ENCODE measurements at places on chromosomes 11 and 22.

DNA sequence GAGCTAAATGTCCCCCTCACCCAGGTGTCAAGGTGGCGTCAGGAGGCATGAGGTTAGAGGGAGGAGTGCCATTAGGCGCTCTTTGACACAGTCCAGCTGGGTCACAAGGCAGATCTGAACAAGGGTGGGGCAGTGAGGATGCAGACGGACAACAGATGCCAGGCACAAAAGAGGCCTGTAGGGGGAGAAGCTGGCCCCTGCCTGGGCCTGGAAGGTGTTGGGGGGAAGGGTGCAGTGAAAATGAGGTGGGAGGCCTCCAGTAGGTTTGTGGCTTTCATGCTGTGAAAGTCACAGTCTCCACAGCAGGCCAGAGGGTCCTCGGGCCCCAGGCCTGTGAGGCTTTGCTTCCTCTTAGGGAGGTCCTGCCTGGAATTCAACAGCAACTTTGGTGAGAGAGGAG is 85.0 kb upstream of the PLET1 start:
- DNase-seq = no peak

DNA sequence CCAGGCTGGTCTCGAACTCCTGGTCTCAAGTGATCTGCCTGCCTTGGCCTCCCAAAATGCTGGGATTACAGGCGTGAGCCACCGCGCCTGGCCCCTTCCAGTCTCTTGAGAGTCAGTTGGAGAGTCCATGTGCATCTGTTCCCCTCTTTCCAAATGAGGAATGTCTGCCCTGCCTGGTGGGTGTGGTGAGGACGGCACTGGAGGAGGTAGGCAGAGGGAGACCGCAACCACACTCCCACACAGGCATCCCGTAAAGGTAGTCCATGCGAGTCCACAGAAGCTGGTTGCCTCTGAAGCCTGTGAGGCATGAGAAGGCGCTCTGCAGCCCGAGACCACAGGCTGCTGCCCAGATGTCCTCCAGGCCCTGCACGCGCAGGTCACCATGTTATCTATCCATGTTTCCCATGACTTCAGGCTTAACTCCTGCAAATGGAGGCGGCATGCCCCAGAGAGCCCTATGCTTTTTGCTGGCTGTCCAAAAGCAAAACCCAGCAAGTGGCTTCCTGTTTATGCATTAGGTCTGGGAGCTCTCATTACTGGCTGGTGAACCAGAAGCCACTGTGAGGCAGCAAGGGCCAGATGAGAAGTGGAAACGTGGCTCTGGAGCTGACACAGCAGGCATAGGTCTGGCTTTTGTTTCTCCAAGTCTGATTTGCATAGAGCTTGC is 43.4 kb downstream of the GRIK4 start:
- no peak for DNase-seq

GRCh38 chr22:39181778-39182177 is 29.3 kb upstream of the CBX7 start:
- DNase-seq = no peak

DNA sequence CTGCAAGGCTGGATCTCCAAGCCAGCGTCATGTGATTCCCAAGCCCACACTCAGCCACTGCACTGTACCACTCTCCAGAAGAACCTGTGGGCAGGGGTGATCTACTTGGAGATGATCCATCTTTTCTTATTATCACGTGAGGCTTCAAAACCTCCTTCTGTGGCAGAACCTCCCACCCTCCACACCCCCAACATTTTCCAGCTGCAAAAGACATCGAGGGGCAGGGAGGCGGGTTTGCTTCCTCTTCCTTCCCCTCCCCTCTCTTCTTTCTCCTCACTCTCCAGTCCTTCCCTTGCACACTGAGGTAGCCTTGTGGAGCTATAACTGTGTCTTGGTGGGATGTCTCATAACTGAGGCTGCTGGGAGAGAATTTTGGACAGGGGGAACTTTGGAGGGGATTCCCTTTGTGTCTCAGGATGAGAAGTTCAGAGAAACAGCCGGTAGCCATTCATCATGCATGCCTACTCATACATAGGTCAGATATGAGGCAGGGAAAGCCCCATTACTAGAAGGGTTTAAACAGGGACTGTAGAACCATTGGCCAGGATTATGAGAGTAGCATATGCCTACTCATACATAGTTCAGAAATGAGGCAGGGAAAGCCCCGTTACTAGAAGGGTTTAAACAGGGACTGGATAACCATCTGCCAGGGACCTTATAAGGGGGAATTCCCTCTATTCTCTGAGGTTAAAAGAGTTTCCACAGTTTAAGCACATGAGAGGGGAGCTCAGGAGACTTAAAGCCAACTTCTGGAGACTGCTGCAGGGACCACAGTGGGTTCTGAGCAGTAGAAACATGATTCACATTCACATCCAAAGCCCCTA is 420.7 kb upstream of the CADM1 start:
- DNase-seq = no peak

DNA sequence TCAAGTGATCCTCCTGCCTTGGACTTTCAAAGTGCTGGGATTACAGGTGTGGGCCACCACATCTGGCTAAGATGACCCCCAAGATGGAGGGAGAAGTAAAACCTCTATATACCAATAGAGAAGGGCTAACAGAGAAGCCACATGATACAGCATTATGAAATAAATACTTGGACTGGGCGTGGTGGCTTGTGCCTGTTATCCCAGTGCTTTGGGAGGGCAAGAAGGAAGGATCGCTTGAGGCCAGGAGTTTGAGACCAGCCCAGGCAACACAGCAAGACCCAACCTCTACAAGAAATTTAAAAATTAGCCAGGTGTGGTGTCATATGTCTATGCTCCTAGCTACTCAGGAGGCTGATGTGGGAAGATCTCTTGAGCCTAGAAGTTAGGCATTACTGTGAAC is 61.7 kb downstream of the RAB30 start:
- no peak for DNase-seq

GRCh38 chr11:29780756-29781155 is 236.1 kb downstream of the KCNA4 start:
- DNase-seq = no peak

DNA sequence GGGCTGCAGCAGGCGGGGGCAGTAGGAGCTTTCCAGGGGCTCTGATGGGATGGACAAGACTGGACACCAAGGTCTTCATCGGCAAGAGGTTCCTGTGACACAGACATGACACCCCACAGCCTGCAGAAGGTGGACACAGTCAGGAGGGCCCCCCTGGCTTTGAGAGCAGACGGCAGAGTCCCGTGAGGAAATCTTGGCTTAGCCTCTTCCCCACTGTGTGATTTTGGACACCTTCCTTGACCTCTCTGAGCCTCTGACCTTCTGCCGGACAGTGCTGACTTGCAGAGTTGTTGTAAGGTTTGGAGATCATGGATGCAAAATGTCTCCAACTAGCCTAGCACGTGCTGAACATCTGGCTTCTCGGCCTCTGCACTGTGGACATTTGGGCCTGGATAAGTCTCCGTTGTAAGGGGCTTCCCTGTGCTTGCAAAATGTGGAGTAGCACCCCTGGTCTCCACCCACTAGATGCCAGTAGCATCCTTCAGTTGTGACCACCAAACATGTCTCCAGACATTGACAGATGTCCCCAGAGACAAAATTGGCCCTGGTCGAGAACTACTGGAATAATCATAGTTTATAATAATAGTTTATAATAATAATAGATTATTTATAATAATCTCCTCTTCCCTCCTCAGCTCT is 54.6 kb downstream of the MCM5 start:
- DNase-seq = no peak

GRCh38 chr11:65315204-65315865 is 669 bp downstream of the CDC42EP2 start:
- no peak for DNase-seq

DNA sequence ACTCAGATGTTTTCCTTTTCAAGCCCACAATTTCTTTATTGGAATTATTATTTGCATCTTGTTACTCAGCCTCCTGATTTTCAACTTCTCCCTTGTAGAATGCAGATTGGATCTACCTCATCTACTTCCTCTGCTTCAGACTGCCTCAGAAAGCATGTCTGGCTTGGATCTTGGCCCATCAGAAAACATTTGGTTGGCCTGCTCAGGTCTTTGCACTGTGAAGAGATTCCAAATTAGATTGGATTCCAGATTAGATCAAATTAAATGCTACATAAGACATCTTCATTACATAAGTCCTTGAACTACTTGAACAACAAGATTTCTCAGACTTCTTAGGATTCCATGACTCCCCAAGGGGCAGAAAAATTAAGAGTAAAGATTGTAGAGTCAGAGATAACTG is 358.0 kb downstream of the DLG2 start:
- DNase-seq = no peak

GRCh38 chr11:68302256-68302655 is 10.1 kb upstream of the LRP5 start:
- DNase-seq = no peak

GRCh38 chr11:6627762-6628241 is 8.6 kb upstream of the TPP1 start:
- DNase-seq = no peak

- no peak for DNase-seq
Observed at GRCh38 chr11:24760681-24761080, 263.8 kb downstream of the LUZP2 start.

DNA sequence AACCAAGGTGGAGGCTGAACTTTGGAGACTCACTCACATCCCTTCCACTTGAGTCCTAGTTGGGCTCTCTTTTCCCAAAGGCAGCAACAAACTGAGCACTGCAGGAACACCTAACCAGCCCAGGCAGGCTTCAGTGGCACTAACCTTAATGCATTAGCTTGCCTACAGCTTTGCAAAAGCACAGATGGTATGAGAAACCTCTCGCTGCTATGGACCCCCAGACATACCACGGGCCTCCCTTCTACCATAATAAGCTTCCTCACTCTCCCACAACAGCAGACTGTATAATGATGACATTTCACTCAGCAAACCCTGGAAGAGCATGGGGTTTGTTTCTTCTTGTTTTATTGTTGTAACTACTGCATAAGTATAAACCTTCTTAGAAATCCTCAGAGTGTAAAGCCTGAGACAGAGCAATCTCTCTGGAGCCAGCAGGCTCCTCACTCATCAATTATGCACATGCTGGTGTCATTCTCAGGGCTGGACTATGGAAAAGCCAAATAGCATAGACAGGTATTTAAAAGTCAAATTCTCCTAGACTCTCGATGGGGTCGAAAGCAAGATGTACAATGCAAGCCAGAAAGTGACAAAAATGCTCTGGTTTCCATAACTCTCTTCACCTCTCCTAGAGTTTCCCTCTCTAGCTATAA is 167.6 kb downstream of the NXPE2 start:
- no peak for DNase-seq

All from GM04504 (cell line).